Stimulated activated CD4-positive, alpha-beta T cell treated with anti-CD3 and anti-CD28 coated beads, Interleukin-15, amount 100 ng/mL, for 1 hour (primary cell): ENCODE measurements at places on chromosomes 6 and 20.

DNA sequence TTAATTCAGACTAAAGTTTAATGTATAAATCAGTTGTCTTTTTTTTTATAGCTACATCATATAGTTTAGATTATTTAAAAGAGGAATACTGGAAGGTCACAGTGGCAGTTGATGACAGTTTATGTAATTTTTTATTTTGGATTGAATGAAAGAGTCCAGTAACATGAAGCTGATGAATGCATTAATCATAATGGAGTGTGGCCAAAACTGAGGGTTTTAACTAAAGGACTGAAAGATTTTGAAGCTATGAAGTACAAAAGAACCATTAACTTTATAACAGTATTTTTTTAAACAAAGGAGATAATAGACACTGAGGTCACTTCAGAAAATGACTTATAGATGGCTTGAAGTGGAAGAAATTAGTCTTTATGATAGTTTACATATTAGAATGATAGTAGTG lies 41.3 kb downstream of the TRMT11 start:
- DNase-seq: no peak

DNA sequence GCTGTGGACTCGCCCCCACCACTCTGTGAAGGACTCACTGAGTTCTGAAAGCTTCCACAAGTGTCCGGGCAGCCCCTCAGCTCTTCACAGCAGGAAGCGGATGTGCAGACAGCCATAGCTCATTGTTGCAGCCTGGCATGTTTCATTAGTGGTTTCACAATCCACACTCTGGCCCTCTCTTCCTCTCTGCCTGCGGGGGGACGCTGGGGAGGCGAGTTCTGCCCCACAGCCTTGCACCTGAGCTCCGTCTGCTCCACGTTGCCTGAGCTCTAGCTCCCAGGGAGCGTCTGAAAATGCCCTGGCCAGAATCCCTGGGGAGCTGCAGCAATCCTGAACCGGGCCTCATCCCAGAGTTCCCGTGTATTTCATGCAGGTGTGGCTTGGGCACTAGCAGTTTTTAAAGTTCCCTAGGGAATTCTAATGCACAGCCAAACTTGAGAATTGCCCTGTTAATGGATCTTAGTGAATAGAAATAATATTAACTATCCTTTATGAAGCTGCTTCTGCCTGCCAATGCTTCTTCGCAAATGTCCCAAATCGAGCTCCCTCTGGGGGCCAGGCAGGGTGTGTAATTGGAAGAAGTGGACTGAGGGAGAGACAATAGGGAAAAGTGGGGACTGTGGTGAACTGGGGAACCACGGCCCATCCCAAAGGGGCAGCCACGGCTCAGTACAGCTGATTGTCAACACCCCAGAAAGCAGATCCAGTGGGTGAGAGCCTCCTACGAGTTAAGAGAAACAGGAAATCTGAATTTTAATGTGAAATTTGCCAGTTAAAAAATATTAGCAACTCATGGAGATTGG lies 51.5 kb downstream of the CTCFL start:
- DNase-seq: no peak

GRCh38 chr6:33192671-33193602 lies 670 bp upstream of the COL11A2 start:
- DNase-seq: no peak

DNA sequence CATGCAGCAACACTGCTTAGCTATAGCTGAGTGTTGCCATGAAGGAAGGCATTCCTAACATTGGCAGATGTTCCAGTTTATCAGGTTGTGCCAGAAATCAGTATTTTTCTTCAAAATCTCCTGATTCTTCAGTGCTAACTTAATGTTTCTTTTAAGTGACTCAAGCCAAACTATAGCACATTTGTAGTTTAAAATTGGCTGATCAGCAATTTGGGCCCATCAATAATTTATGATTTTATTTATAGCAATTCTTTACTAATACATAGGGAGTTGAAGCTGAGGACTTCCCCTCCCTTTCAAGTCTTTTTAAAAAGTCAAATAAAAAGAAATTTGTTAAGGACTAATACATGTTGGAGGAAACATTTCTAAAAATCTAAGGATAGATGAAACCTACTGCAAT lies 383.8 kb upstream of the KHDRBS2 start:
- DNase-seq: no peak

DNA sequence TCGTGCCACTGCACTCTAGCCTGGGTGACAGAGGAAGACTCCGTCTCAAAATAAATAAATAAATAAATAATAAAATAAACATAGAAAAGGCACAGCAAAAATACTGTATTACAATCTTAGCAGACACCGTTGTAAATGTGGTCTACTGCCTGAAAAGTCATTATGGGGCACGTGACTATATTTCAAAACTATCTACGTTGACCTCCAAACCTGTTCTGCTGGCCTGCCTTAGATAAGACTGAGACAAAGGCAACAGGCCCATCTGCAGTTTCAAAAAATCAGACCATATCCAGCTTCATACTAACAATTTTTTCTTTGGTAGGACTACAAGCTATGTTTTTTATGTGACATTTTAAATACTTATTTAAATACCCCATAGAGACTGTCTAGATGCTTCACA lies 59.1 kb downstream of the AGPAT4 start:
- no peak for DNase-seq

- DNase-seq: no peak
These were observed 288.1 kb upstream of the SUPT3H start for GRCh38 chr6:45665859-45666258.
